CD4-positive, alpha-beta T cell treated with Interleukin-1 beta for 1 hour (primary cell): ENCODE measurements at places on chromosomes 4 and X.

DNA sequence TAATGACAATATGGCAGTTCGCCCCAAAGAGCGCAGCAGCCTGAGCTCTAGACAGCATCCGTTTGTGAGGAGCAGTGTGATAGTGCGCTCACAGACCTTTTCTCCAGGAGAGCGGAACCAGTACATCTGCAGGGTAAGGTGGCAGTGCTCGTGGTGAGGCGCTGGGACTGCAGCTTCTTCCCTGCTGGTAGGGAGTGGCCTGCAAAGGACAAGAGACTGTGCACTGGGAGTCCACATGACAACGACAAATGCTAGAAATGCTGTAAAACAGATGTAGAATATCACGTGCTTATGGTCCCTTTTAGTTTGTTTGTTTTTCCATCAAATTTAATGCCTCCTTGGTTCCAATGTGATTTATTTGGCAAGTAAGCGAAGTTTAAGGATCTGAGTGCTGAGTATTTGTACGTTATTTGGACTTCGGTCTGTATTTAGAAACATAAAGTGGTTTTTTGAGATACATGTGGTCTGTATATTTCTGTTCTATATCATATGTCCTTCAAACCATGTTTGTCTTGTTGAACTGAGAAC, 35.8 kb downstream of the CLDN22 start:
- no peak for DNase-seq

GRCh38 chrX:47840111-47840510, 3.4 kb downstream of the ZNF81 start:
- DNase-seq = no peak

- DNase-seq = no peak
These were observed 10.6 kb upstream of the CTSO start for GRCh38 chr4:155964016-155964891.

- DNase-seq = no peak
These were observed 354.0 kb downstream of the HS3ST1 start for GRCh38 chr4:11074581-11075241.

GRCh38 chr4:76981644-76982043, 32.1 kb downstream of the SEPTIN11 start:
- no peak for DNase-seq

- DNase-seq = no peak
These were observed 26.1 kb upstream of the PTTG2 start for GRCh38 chr4:37934096-37934495.

- no peak for DNase-seq
These were observed 494.1 kb downstream of the INPP4B start for GRCh38 chr4:142351958-142352357.

- peak; percentile 33 for DNase-seq
These were observed 6.9 kb downstream of the PJA1 start for GRCh38 chrX:69158166-69158980.

- DNase-seq = no peak
These were observed 48.0 kb upstream of the MYOZ2 start for GRCh38 chr4:119087656-119088055.

GRCh38 chr4:60216752-60217151, 983.4 kb upstream of the ADGRL3 start:
- DNase-seq = no peak

GRCh38 chr4:20444599-20445337, 193.1 kb downstream of the SLIT2 start:
- DNase-seq = no peak

DNA sequence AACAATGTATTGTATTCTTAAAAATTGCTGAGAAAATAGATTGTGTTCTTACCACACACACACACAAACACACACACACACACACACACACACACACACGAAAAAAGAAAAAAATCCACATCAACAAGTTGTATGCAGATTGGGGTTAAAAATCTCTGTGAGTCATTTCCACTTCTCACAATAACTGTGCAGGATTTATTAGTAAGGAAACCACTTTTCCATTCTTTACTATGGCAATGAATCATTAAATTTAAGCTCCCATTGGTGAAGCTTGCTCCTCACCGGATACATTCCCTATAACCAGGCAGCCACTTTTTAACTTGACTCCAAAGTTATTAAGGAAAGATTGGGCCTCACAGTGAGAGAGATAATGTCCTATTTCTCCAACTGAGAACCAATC, 19.7 kb upstream of the MAGEE1 start:
- no peak for DNase-seq

DNA sequence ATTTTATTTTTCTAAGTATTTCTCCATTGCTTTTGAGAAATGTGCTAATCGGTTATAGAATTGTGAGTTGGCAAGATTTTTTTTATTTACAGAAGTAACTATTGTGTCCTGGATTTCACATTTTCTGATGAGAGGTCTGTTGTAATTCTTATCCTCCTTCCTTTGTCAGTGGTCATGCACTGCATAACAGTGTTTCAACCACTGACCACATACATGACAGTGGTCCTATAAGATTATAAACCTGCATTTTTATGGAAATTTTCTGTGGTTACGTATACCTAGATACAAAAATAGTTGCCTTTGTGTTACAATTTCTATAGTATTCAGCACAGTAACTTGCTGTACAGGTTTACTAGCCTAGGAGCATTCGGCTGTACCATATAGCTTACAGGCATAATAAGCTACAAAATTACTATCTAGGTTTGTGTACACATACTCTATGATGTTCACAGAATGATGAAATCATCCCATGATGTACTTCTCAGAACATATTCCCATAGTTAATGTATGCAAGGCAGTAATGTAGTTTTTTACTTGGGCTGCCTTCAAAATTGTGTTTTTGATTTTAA, 47.8 kb downstream of the APELA start:
- DNase-seq = no peak

- no peak for DNase-seq
These were observed 175.7 kb upstream of the TBC1D9 start for GRCh38 chr4:140931911-140932310.

DNA sequence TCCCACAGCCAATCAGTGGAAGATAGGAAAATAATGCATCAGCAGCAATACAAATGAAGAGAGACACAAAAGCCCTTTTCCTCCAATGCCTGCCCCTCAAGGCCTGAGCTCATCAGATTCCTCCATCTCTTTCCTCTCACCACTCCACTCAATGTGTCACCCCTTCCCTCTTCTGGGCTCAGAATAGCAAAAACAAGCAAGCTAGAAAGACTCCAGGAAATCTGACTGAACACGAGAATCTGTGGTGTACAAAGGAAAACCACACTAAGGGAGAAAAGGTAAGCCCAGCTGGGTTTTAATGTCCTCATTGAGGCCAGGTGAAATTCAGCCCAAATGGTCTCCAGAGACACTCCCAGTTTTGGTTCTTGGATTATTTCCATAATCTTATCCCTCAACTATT, 46.3 kb downstream of the ARHGEF9 start:
- no peak for DNase-seq

- no peak for DNase-seq
These were observed 5.2 kb downstream of the APLN start for GRCh38 chrX:129649268-129650182.

DNA sequence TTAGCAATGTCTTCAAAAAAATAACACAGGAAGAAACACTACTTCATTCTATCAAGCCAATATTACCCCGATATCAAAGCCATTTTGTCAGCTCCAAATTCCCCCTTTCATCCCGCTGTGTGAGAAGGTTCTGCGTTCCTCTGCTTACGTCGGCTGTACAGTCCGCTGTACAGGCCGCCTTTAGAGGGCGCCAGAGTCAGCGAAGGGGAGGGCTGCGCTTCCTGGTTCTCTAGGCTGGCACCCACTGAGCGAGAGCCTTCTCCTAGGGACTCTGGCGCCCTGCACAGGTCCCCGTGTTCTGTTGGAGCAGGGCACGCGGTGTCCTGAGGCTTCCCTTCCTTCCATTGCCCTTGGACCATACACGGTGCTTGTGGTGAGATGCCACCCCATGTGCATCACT, 25.3 kb upstream of the CT45A1 start:
- DNase-seq = no peak

DNA sequence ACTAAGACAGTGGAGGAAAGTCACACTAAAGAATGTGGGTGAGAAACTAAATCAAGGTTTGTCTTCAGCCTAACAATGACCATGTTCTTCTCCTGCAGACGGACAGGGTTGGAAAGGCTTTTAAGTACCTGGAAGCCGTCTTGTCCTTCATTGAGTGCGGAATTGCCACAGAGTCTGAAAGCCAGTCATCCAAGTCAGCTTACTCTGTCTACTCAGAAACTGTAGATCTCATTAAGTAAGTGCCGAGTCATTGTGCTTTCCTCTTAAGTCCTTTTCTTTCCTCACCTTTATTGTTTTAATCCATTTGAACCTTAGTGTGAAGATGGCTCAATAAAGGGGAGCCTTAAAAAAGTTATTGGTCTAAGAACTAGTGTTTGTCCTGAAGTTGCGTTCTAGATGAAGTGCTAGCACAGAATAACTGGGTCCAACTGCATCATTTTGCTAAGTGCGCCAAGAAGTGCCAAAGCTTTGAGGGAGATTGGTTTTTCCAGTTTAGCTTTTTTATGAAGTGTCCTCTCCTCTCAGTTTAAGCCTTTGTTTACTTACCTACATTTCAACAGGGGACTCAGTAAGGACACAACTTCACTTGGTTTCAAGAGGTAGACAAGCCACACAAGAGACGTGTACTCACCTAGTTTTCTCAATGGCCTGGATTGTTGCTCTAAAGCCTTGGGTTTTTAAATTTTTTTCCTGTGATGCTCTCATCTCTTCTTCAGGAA, 89.3 kb downstream of the KLHL8 start:
- no peak for DNase-seq

- DNase-seq = no peak
These were observed 171.1 kb upstream of the PITX2 start for GRCh38 chr4:110793890-110794554.

DNA sequence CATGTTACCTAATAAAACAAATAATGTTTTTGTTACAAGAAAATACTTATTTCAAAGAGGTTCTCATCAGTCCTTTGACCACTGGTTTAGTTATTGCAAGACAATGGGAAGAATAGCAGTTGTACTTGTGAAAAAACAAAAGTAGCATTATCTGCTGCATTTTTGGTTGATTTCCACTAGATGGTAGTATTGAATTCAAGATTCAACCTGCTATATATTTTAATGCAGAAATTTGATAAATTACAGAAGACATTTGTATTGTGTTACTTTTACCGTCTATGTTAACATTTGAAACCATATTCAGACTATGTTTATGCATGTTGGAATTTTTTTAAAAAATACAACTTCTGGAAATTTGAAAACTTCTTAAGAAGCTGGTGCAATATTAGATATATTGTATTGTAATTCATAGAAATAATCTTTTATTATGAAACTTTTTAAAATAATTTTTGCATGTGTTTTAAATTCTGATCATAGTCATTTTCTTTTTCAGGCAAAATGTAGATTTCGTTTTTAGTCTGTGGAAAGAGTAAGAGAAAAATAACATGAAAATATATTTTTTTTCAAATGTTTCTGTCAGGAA, 56.4 kb downstream of the SPCS3 start:
- DNase-seq = no peak

DNA sequence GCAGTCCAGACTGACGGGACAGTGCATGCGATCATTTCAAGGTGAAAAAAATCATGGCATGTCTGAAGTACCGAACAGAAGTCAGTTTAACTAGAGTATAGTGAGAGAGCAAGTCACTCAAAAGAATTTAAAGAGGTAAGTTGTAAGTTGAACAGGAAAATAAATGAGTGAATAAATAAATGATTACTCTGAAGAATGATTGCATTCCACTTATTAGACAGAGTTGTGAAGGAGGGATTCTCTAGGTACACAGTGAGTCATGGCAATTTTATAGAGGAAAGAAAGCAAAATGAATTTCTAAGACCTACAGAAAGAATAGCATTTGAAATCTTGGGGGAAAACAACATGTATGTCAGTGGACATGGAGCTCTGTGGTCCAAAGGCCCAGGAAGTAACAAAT, 37.1 kb upstream of the SLC7A11 start:
- no peak for DNase-seq

- no peak for DNase-seq
These were observed 106.1 kb downstream of the GALNTL6 start for GRCh38 chr4:171919314-171919713.

GRCh38 chr4:42618023-42618422, 38.9 kb downstream of the ATP8A1 start:
- DNase-seq = no peak

- DNase-seq = no peak
These were observed 13.6 kb downstream of the PRSS12 start for GRCh38 chr4:118338981-118339765.

DNA sequence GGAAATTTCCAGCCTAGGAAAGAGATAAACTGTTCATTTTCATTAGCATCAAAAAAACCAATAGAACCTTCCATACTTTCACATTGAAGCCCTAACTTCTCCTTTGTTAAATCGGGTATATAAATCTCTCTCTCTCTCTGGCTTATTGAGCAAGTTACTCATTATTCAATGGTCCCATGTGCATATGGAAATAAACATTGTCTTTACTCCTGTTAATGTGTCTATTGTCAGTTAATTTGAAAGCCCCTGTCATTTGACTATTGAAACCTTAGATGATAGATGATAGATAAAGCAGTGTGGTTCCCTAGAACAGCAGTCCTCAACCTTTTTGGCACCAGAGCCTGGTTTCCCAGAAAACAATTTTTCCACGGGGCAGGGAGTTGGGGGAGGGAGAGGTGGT, 46.8 kb downstream of the CENPVL3 start:
- no peak for DNase-seq

- DNase-seq = no peak
These were observed 68.6 kb upstream of the SORBS2 start for GRCh38 chr4:185880571-185880970.

- no peak for DNase-seq
These were observed 110.1 kb downstream of the APOOL start for GRCh38 chrX:85113746-85114145.

- DNase-seq = peak; percentile 7
These were observed 538 bp downstream of the SCML2 start for GRCh38 chrX:18353931-18354368.

- DNase-seq = peak; percentile 59
These were observed 237.5 kb downstream of the BCOR start for GRCh38 chrX:39859991-39860861.

- no peak for DNase-seq
These were observed 25.6 kb upstream of the FRAS1 start for GRCh38 chr4:78031417-78031950.

GRCh38 chr4:2438822-2439718, 20.3 kb downstream of the CFAP99 start:
- no peak for DNase-seq

DNA sequence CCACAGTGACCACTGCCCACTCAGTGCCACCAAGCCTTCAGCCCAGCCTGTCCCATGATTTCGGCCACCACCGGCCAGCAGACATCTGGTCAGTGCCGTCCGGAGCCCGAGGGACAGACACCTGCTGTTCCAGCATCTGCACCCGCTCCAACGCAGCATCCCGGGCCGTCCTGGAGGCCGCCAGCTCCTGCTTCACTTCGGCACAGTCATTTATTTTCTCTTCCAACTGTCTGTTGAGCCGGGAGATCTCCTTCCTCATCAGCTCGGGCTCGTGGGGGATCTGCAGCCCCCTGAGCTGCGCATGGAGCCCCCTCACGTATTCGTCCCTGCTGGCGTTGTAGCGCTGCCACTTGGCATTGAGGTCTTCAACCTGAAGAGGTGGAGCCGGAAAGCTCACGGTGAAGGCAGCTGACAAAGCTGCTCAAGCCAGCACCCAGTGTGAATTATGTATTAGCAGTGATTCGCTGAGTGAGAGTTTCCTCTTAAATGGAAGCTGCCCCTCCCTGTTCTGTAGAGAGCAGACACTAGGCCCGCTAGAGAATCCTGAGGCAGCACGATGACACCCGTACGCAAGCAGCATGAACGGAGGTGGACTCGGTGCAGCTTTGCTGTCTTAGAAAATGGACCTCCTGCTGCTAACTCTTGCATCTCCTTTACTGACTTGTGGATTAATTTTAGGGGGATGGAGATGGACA, 11.4 kb downstream of the TNIP2 start:
- DNase-seq = no peak

- no peak for DNase-seq
These were observed 15.7 kb downstream of the DAPP1 start for GRCh38 chr4:99832321-99832720.
